ENCODE measurements at places on chromosomes 6 and 20.

DNA sequence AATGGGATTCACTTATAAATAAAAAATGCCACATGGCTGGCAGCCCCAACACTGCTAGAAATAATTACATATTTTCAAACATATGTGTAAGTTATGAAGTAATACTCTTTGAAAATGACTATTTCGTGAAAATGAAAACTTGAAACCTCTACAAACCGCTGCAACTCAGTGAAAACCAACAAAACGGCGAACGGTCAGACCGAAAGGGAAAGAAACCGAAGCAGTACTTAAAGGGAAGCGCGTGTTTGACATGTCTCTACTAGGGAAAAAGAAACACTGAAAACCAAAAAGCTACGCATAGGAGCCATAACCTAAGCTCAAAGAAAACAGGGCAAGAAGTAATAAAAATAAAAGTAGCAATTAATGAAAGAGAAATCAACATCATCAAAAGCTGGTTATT is 121.0 kb upstream of the GGTLC1 start:
- no peak for DNase-seq

DNA sequence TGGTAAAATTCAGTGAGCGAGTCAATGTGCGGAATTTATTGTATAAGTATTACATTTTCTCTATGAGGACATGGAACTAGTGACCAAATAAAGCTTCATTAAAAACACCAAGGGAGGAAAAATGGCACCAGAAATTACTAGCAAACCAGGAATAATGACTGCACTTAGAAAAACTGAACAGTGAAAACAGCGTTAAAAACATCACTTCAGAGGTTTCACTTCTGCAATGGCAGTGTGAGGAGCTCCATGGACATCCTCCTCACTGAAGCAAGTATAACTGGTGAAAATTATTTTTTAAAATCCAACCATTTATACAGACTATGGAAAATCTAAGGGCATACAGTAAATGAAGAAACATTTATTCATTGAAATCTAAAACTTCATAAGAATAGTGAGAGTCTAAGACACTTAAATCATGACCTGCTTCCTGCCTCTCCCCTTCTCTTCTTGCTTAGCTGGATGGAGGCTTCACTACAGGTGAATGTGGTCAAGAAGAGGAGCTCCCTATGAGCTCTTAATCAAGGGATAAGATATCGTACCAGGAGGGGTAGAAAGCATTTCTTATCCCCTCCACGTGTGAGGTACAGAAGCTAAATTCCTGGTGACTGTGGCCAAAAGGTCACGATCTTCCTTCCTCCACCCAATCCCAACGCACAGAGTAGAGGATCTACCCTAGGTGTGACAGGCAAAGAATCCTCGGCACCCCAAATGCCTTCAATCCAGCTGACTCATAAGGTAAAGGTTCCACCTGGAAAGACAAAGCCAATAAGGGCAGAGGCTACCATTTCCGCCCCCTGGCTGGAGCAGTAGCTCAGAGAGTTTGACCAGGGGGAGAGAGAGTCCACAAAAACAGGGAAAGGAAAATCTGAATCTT is 12.3 kb upstream of the ASF1A start:
- DNase-seq: no peak

DNA sequence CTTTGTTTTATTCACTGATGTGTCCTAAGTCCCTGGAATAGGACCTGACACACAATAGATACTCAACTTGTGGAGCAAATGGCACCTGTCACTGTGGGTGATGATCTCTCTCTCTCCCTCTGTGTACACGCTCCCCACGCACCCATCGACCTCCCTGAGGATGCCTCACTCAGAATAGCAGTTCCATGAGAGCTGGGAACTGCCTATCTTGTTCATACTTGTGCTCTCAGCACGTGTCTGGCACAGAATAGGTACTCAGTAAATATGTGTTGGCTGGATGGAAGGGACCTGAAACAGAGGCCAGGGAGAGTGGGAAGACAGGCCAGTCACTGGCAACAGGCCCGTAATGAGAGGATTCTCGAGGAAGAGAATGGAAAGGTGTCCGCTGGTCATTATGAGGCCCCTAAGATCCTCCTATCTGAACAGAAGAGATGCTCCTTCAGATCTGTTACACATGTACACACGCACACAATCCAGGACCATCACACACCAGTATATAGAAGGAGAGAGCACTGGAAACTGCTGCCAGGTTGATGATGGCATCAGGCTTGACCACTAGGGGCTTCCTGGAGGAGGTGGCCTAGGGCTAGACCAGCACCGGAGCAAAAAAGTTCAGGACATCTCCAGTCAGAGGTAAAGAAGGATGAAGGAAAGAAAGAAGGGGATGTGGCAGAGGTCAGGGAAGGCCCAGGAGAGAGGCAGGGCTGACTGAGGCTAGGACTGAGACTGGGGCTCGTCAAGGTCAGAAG is 30.9 kb downstream of the VEGFA start:
- no peak for DNase-seq

DNA sequence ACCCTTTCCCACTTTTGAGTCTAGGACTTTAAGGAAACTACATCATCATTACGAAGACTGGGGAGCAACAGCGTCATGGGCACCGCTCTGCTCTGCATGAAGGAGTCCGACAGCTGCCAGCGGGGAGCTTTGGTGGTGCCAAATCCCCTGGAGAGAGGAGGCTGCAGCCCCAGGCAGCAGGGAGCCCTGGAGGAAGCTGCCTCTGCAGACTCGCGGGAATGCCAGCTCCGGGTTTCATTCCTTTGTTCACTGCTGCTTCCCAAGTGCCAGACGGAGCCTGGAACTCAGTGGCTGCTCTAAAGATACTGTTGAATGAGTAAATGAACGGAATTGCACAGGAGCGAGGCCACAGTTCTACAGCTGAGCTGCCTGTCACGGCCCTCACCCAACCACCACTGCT is 196.5 kb upstream of the THBS2 start:
- no peak for DNase-seq

DNA sequence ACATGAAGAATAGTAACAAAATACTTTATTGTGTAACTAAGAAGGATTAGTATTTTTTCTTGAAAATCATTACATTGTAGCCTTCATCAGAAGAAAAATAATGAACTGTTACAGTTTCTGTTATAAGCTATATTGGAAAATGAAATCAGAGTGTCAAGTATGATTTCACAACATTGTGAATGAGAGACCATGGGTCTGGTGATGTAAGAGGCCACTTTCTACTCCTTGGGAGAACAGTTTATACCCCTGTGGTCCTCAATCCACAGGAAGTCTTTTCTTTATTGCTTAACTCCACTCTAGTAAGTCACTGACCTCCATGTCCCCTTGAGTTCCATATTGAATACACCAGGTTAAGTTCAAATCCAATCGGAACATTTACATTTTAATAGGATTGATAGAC is 218.7 kb upstream of the FERMT1 start:
- DNase-seq: no peak

DNA sequence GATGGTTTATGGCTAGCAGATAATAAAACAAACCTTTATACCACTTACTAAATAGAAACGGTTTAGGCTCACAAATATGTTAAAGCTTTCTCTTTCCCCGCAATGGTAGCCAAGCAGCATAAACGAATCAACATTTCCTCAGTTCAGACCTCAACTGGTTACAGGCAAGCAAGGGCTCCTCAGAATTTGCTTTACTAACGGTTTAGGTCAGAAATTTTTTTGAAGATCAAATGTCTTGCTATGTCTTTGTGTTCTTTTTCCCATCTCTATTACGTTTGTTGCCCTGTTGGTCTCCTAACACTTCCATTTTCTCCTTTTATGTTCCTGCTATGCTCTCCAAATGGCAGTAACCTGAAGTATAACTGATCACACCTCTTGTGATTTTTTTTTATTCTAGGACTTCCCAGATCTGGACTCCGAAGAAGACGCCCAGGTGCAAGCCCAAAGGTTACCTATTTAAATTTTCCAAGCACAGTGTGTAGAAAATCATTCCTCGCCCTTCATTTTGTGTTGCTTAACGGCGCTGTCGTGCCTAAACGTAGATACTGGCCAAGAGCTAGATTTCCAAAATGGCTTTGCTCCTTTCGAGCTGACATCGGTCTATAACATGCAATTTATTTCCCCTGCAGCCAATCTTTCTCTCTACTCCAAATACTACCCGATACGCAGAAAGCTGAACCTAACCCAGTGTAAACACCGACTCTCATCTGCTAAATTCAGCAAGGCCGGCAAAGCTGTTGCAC is 717 bp upstream of the ASF1A start:
- DNase-seq: peak; percentile 34

- no peak for DNase-seq
These were observed 27.0 kb upstream of the ADGRF5 start for GRCh38 chr6:46948699-46949098.

GRCh38 chr6:121755485-121755884 is 320.0 kb downstream of the GJA1 start:
- DNase-seq: no peak

DNA sequence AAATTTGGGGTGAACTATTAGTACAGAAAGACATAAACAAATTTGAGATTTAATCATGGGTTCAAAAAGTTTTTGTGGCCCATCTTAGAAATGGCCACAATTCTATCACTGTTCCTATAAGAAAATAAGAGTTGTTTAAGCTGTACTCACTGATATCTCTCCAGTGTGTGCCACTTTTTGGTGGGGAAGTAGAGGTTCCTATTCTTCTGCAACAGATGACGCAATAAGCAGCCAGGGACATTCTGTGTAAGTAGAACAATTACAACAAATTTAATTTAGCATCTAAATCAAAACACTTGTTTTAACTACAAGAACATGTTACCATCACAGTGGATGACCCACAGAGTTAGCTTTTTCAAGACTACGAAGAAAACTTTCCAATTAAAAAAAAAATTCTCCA is 9.9 kb downstream of the SERAC1 start:
- no peak for DNase-seq

DNA sequence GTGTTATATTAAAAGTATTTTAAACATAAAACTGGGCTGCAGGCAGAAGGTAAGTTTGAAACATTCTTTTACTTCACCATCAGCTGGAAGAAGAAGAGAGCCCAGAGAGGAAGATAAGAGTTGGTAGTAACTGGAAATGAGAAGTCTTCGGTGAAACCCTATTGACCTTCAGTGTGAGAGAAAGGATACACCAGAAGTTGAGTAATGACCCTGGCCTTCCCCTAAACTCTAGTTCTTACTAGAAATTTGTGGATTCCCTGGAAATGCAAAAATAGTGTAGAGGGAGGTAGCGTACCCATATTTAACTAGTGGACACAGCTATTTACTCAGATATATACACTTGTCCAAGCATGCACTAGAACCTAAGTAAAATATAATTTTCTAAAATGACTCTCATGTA is 8.0 kb upstream of the EPM2A start:
- no peak for DNase-seq

GRCh38 chr6:167093406-167093921 is 29.4 kb upstream of the CCR6 start:
- no peak for DNase-seq

DNA sequence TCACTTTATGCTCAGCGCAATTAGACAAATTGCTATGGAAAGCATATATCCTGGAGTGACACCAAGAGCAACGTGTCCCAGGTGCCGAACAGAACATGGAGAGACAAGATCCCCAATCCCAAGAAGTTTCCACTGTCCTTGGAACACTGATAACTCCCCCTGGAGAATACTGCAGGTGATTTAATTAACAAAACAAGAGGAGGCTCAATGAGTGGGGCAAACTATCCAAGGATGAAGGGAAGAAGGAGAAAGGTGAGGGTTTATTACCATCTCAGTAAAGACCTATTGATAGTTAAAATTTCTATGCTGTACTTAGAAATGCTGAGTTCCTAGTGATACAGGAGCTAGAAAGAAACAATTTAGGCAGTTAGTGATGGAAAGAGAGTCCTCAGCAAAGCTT is 35.7 kb downstream of the EDN1 start:
- no peak for DNase-seq

DNA sequence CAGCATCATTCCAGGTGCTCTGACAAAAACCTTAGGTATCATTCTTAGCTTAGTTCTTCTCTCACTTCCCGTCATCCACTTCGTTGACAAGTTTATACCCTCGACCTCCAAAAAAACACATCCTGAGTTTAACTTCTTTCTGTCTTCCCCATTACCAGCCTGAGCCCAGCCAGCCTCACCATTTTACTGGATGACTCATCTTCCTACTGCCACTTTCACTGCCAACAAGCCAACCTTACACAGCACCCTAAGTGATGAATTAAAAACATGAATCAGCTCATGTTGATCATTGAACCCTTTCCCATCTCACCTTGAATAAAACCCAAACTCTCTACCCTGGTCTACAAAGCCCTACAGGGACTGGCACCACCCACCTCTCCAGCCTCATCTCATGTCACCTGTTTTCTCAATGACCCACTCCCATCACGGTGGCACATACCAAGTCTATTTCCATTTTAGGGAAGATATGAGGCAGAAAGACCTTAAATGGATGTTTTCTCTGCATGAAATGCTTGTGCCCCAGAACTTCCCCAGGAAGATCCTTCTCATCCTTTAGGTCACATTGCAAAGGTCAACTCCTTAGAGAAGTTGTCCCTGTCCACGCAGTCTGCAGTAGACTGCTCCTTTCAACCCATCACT is 9.9 kb upstream of the UST start:
- no peak for DNase-seq

DNA sequence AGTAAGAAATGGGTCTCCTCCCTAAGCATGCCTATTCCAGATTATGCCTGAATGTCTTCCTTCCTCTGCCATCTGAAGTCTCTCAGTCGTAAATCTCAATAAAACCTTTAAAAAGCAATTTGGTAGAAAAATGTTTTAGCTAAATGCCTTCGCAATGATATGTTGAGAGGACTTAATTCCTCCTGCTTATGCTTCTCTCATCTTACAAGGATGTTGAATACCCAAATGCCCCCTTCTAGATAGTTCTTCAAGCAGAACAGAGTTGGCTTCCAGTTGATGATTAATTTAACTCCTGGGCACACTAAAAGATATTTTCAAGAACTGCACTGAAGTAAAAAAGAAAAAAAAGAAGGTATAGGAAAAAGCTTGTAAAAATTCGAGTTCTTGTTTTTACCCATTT is 275.0 kb upstream of the SPTLC3 start:
- no peak for DNase-seq

DNA sequence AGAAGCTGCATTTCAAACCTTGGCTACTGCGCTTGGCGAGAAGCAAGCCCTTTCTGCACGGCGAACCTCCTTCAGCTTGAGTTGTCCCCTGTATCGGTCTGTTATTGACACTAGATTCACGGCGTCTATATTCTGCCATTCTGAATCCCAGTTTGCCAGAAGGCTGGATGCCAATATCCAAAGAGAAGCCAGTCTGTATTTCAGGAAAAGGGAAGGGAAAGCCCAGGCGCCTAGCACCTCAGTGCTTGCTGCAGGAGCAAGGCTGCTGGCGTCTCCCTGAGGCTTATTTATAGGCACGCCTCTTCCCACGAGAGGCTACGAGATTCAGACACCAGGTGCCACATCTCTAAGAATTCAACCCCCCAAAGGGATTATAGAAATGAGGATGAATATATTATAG is 89.6 kb upstream of the CDH4 start:
- no peak for DNase-seq

- no peak for DNase-seq
These were observed 7.7 kb upstream of the TREM2 start for GRCh38 chr6:41170547-41171160.

DNA sequence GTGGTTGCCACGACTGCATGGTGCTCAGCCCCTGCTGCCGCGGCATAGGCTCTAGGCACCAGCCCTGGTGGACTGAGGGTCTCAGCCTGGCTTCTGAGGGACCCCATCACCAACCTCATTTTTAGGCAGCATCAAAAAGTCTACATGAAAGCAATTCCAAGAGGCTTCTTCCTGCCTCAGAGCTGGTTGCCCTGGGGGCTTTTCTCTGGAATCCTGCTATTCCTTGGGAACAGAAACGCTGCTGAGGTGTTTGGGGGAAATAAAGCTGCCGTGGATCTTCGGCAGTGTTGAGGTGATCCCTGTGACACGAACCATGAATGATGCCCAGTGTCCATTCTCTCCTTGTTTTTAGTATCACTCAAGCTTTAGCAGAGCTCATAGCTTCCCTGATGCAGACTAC is 148.4 kb upstream of the LRFN2 start:
- no peak for DNase-seq
